NCI-H146 (cell line): ENCODE measurements at places on chromosomes 2 and 18.
A peak's percentile ranks its signal among the peaks of the same experiment; 100 is the strongest.

GRCh38 chr18:75253784-75254183, 43.2 kb downstream of the TSHZ1 start:
- no peak for DNase-seq

- no peak for DNase-seq
These were observed 231.6 kb upstream of the NT5C1B start for GRCh38 chr2:18820966-18821365.

DNA sequence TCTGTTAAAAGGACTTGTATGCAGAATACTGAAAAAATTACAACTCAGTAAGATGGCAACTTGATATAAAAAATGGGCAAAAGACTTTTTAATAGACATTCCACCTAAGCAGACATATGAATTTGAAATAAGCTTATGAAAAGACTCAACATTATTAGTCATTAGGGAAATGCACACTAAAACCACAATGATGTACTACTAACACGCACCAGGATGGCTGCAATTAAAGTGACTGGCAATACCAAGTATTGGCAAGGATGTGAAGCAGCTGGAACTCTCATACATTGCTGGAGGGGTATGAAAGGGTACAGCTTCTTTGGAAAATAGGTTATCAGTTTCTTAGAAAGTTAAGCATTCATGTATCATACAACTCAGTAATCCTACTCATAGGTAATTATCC, 3.2 kb upstream of the ENOSF1 start:
- no peak for DNase-seq

DNA sequence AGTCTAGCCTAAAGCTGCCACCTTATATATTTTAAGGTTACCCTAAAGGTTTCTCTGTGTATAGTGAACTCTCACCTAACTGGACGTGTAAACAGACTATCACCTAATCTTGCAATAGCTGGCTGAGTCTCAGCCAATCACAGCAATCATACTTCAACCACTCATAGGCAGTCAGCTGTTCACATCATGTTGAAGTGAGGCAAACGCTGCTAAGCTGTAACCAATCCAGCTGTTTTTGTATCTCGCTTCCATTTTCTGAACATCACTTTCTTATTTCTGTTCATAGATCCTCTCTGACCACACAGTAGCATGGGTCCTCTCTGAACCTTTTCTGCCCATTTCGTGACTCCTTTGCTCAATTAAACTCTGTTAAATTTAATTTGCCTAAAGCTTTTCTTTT, 468.2 kb upstream of the POU3F3 start:
- DNase-seq, result no peak

- DNase-seq, result peak; percentile 78
These were observed 65.0 kb upstream of the NYAP2 start for GRCh38 chr2:225334514-225334913.

GRCh38 chr2:19132967-19133366, 225.5 kb downstream of the OSR1 start:
- no peak for DNase-seq

DNA sequence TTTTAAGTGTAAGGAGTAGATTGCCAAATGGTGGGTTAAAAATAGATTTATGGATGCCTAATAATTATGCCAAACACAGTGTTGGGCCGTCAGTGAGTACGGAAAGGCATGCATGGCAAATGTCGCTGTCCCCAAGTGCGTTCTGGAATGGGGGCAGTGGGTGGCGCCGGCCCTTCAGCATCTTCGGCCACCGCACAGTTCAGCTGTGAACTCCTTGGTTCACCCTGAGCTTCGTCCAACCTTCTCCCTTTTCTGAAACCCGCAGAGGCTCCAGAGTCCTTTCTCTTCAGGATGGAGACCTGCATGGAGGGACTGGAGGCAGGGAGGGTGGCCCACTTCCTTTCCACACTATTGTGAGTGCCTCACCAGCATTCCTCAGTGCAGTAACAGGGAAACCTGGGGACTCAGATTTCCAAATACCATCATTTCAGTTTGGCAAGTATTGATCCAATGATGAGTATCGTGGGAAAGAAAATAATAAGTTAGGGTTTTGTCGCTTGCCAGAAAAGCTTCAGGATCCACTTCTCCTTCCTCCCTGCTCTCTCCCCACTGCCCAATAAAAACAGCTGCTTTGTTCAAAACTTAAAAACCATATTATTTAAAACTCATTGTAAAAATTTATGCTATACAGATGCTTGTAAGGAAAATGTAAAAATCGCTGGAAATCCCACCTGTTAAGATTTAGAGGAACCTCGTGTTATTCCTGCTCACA, 74.6 kb upstream of the TXNDC2 start:
- no peak for DNase-seq

- no peak for DNase-seq
These were observed 4.8 kb downstream of the IL1F10 start for GRCh38 chr2:113072584-113072983.

- DNase-seq, result no peak
These were observed 146.6 kb downstream of the LOXHD1 start for GRCh38 chr18:46510386-46510785.

GRCh38 chr18:74407888-74408287, 49.2 kb downstream of the DIPK1C start:
- no peak for DNase-seq

GRCh38 chr2:136024616-136025015, 39.2 kb upstream of the DARS1 start:
- no peak for DNase-seq

GRCh38 chr2:165522719-165523118, 53.2 kb downstream of the CSRNP3 start:
- no peak for DNase-seq

DNA sequence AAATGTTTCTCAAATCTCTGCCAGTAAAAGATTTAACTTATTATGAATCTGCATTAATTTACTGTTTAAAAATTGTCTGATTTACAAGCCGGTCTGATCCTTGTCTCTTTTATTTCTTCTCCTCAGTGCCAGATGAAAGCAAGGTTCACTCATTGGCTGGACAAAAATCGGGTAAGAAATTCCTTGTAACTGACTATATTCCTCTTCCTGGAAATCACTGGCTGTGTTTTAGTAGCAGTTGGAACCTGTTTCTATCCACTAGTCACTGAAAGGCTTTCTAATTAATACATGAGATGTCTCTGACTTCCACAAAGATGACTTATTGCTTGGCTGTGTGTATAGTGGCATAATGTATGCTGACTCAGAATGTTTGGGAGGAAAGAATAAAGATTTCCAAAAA, 436.6 kb upstream of the NRP2 start:
- DNase-seq, result no peak

GRCh38 chr2:207828361-207829057, 58.8 kb upstream of the FZD5 start:
- no peak for DNase-seq

DNA sequence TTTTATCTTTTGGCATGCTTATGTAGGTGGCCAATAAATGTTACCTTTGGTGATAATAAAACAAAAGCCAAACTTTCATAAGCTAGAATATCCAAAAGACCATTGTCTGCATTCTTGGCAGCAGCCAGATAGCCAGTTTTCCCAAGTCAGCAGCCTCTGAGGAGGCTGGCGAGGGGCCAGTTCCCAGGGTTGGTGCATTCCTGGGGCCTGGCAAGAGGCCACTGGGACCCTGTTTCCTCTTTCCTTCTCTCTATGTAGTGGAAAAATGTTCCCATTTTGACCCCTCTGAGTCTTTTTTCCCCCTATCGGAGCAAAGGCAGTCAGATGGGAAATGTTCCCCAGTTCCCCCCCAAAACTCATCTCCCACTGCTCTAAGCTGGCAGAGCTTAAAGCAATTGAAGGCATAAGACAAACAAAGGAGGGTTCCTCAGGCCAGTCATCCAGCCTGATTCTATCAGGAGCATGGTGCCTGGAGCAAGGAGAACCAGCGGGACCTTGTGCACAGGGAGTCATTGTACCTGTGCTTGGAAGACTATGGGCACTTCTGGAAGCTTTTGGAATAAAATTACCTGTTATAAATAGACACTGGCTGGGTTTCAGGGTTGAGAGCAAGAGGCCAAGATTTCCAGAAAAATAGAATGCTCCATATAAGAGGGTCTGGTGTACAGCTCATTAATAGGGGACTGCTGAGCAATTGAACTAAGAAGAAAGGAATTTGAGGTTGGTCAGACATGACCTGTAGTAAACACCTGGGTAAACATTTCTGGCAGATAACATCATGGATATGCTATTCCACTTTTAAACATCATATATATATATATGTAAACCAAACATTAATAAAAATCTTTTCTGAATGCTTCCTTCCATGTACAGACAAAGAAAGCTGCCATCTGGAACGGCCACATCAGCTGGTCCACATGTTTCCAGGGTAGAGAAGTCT, 63.4 kb downstream of the NCKAP5 start:
- DNase-seq, result no peak

DNA sequence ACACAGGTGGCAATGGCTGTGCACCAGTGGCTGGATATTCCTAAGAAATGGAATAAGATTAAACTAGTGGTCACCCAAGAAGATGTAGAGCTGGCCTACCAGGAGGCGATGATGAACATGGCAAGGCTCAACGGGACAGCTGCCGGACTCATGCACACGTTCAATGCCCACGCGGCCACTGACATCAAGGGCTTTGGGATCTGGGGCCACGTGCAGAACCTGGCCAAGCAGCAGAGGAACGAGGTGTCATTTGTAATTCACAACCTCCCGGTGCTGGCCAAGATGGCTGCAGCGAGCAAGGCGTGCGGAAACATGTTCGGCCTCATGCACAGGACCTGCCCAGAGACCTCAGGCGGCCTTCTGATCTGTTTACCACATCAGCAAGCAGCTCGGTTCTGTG, 190.8 kb downstream of the FTCDNL1 start:
- no peak for DNase-seq

- DNase-seq, result no peak
These were observed 23.4 kb upstream of the FAM110C start for GRCh38 chr2:69366-70344.

- DNase-seq, result no peak
These were observed 127.6 kb downstream of the QPCT start for GRCh38 chr2:37471994-37472393.

- no peak for DNase-seq
These were observed 9.3 kb downstream of the SP140 start for GRCh38 chr2:230234845-230235244.

GRCh38 chr2:105460048-105460732, 61.3 kb upstream of the FHL2 start:
- no peak for DNase-seq

- DNase-seq, result no peak
These were observed 50.4 kb downstream of the PLEKHA3 start for GRCh38 chr2:178530625-178531142.

DNA sequence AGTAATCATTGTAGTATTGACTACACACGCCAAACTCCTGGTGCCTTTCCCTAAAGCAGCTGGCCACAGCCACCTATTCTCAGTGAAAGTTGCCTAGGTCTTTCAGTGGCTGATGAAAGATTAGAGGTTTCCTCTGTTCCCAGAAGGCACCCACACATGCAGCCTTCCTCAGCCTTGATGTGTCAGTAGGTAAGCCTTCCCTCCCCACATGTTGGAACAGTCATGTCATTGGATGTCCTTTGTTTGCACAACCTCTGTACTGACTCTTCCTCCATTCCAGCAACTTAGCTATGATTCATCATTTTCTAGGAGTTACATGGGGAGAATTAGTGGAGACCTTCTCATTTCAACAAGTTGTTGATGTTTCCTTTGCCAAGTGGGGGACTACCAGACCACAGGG, 630.8 kb upstream of the SLC39A10 start:
- no peak for DNase-seq

DNA sequence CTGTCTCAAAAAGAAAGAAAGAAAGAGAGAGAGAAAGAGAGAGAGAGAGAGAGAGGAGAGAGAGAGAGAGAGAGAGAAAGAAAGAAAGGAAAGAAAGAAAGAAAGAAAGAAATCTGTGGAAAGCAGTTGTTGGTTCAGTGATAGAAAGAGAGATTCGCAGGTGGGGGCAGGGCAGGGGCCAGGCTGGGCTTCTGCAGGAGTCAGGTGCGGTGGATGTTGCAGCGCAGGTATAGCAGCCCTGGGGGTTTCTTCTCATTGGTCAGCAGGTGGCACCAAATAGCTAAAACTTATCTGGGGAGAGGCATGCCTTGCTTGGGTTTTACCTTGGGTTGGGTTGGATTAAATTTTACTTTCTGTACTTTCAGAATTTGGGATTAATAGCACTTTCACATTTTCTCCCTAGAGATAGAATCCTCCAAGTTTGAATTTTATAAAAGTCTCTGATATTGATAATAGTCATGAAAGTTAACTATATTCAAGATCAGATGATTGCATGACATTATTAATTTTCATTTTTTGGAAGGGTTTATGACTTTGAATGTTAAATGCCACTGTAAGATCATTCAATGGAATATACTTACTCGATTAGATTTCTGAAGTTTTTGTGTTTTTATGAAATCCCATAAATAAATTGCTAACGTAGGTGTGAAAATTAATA, 66.6 kb downstream of the SPTBN1 start:
- DNase-seq, result peak; percentile 82

DNA sequence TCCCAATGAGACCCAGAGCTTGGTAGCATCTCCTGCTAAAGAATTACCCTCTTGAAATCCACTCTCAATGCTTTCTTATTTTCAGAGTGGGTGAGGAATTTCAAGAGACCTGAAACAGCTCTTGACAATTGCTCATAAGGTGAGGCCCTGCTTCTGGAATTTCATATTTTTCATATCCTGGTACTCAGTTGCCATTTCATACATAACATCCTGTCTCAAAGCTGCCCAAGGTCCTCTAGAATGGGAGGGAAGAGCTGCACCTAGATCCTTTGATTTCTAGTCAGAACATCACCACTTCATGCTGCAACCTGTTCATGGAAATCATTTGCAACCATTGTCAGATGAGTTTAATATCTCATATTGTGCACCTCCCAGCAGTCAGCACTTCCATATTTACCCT, 404.8 kb upstream of the GALNT5 start:
- DNase-seq, result no peak

DNA sequence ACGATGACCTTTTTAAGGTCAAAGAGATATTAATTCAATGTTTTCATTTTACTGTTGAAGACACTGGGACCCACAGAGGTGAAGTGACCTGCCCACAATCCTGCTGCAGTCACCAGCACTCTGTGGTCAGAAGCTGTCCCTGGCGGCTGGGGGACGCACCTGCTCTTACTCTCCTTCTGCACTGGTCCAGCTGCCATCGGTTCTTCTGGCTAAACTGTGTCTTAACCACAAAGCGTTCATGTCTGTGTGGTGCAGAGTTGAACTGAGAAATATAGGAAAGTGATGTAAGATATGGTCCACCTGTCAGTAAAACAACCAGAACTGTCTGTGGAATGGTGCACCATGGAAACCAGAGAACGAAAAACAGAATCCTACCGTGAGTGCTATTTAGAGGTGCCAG, 44.9 kb upstream of the SMIM21 start:
- peak; percentile 42 for DNase-seq

- no peak for DNase-seq
These were observed 144.0 kb downstream of the TMEM17 start for GRCh38 chr2:62361964-62362363.
